HTR-8/SVneo (cell line): ENCODE measurements at places on chromosomes 2 and 18.

GRCh38 chr2:191171708-191172355 is 21.0 kb upstream of the STAT4 start:
- DNase-seq, result peak; percentile 57

- no peak for DNase-seq
These were observed 193.6 kb upstream of the FANCL start for GRCh38 chr2:58434692-58435091.

- DNase-seq, result no peak
These were observed 261.4 kb downstream of the TWIST2 start for GRCh38 chr2:239109041-239109927.

GRCh38 chr2:119289093-119289492 is 65.5 kb downstream of the STEAP3 start:
- DNase-seq, result no peak

GRCh38 chr2:232013701-232014353 is 52.3 kb downstream of the DIS3L2 start:
- peak; percentile 77 for DNase-seq

GRCh38 chr18:61420218-61420885 is 87.1 kb downstream of the CDH20 start:
- no peak for DNase-seq

GRCh38 chr2:174145827-174146226 is 102.5 kb downstream of the OLA1 start:
- DNase-seq, result no peak

DNA sequence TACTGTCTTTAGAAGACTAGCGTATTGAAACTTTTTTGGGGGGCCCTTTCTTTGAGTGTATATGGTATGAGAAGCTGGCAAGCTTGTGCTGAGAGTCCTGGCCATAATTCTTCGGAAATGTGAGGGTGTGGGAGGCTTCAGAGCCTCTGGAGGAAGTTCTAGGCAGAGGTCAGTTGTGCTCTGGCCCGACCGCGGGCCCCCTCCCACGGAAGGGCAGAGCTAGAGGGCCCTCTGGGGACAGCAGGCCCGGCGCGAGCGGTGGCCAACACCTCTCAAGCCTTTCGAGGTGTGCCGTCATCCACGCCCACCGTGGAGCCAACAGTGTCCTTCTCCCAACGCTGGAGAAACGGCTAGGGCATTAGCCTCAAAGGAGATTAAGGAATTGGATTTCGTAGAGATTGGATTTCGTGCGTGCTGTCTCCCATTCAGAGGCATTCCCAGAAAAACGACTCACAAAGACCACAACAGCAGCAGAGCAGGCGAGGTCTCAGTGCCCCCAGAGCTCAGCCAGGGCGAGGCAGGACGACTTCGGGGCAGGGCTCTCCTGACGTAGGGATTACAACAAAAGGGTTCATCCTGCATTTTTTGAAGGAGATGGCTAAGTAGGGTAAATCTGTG is 2.2 kb upstream of the MTCL1 start:
- DNase-seq, result no peak

DNA sequence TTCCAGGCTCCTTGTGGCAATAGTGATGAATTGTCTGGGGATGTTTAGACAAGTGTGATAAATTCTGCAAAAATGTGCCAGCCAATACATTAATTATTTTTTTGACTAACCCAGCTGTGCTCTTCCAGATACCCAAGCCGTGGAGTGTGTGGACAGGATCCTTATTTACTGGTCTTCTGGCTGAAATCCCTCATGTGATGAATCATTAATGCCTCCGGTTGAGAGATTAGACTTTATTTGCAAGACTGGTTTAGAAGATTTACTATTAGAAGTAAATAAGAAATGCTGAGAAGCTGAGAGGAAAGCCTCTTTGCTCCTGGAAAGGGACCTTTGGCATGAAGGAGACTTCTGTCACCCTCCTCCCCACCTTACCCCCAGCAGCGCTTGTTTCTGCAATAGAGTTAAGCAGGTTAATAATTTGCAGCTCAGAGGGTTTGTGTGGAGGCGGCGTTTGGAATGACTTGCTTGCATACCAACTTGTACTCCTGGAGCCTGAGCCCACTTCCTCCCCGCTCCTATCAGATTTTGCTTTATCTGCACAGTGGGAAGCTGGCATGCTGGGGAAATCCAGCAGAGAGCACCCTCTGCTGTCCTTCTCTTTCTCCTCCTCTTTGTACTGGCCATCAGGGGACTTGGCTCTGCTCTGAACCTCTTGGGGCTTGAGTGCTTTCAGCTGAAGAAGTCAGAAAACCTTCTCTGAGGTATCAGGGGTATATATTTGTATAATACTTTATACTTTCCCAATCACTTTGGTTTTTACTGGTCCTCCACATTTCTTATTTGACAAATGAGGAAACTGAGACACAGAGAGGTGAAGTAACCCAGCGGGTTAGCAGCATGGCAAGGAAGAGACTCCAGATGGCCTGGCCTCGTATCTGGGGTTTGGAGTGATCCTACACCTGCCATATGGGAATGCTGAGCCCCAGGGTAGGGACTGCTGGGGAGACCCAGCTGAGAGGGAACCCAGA is 16.3 kb downstream of the SLC3A1 start:
- peak; percentile 74 for DNase-seq

DNA sequence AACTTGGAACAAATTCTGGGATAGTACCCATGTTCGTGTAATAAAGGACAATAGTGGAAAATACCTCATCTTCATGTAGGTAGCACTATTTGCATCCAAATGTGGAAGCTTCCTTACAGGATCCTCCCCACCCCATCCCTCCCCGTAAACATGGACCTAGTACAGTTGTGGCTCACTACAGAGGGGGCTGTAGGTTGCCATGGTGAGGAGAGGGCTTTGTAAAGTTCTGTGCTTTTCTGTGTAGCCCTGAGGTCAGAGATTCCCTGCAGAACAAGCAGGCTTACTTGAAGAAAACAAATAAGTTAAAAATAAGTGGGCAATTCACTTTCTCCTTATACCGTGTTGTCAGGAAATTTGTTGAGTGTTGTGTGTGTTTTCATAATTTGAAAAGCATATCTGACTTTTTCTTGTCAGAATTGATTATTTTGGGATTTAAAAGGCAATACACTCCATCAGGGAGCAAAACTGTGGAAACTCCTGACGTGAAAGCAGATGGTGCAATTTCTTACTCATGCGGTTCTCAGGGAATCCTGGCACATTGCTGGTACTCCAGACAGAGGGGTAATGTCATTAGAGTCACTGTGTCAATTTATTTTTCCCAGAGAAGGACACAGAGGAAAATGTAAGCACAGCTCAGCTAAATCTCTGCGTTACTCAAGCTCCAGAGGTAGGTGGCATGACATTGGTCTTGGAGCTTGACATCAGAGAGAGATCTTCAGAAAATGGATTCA is 174.2 kb upstream of the LHCGR start:
- no peak for DNase-seq

- no peak for DNase-seq
These were observed 20.8 kb downstream of the SEH1L start for GRCh38 chr18:12968619-12969018.

DNA sequence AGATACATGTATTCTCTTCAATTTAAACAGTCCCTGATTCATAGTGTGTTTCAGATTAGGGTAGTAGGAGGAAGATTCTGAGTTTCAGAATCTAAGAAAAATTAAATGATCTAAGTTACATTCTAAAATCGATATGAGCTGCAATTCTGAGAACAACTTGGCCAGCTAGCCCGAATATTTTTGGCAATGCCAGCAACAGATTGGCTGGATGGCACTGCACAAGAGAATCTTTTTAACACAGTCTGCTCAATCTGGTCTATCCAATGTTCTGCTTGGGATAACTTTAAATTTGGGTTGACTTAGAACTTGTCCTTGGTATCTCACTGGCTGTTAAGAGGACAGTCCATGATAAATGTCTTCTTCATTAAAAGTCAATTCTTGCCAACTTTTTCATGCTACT is 853.9 kb downstream of the NRXN1 start:
- no peak for DNase-seq

DNA sequence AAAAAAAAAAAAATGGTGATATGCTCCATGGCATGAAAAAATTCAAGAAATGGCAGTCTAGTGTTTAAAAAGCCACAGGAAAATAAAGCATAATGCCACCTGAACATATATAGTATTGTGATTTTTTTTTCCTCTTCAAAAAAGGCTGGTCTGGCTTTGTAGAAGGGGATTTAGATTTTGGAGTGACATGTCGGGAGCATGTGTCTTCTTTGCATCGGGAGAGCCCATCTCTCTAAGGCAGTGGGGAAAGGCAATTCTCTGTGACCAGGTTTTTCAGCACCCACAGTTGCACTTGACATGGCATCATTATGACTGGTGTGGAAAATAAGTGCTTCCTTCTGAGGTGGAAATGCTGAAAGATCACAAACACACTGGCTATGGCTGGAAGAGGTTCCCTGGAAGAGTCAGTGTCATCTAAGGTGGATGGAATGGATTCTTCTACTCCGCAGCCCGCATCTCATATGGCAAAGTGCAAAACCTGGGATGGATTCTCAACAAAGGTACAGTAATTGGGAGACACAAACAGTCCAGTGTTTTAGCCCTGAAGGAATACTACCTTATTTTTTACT is 172.5 kb downstream of the AGAP1 start:
- DNase-seq, result peak; percentile 81

GRCh38 chr18:7871560-7872456 is 304.7 kb downstream of the PTPRM start:
- DNase-seq, result no peak

GRCh38 chr2:25489631-25490030 is 147.9 kb upstream of the DNMT3A start:
- no peak for DNase-seq

GRCh38 chr2:157572725-157573124 is 55.9 kb downstream of the ACVR1C start:
- DNase-seq, result peak; percentile 6

GRCh38 chr2:128341621-128342020 is 23.0 kb upstream of the HS6ST1 start:
- DNase-seq, result no peak

GRCh38 chr2:15814946-15815345 is 125.4 kb upstream of the MYCN start:
- DNase-seq, result no peak

- no peak for DNase-seq
These were observed 79.0 kb downstream of the ZCCHC2 start for GRCh38 chr18:62601871-62602270.

- no peak for DNase-seq
These were observed 1517.5 kb upstream of the ZEB2 start for GRCh38 chr2:146037334-146037870.

DNA sequence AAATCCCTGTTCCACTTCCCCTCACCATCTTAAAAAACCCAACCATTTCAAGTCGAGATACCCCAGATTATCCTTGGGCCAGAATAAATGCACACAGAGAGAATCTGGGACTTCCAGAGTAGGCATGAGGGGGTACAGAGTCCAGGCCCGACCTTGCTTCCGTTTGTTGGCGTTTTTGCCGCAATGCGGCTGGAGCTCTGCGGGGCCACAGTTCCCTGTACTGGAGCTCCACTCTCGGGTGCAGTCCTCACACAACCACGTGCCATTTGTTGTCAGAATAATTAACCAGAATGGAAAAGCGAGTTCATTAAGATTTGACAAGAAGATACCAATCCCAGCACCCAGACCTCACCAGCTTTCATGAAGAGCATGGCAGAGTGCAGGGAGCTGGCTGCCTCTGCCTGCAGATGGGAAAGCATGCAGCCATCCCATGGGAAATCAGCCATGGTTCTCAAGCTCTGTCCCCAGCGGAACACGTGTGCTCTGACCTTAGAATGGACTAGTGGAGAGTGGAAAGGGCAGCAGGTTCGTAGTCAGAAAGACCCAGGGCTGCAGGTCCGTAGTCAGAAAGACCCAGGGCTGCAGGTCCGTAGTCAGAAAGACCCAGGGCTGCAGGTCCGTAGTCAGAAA is 472.8 kb downstream of the EIPR1 start:
- no peak for DNase-seq

GRCh38 chr2:134449751-134450513 is 196.1 kb downstream of the MGAT5 start:
- DNase-seq, result no peak

- DNase-seq, result no peak
These were observed 22.9 kb downstream of the COLEC12 start for GRCh38 chr18:477565-477964.

DNA sequence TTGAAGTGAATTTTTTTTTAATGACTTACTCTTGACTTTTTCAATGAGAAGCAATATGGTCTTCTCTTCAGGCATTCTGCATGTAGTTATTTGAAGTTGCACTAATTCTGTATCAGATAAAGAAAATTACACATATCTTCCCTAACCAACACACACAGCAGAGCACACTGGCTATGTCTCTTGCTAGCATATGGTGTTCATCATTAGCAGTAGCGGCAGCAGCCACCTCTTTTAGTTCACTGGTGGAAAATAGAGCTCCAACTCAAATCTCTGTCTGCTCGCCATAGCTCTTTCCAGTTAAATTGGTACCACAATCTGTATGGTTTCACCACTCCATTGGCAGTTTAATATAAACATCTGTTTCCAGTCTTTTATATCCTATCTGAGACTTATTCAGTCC is 278.1 kb upstream of the ZEB2 start:
- DNase-seq, result no peak

DNA sequence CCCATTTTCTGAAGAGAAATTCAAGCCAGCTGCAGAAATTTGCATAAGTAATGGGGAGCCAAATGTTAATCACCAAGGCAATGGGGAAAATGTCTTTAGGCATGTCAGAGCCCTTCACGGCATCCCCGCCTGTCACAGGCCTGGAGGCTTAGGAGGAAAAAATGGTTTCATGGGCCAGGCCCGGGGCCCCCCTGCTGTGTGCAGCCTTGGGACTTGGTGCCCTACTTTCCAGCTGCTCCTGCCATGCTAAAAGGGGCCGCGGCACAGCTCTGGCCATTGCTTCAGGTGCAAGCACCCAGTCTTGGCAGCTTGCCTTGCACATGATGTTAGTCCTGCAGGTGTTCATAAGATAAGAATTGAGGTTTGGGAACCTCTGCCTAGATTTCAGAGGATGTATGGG is 1235.7 kb downstream of the DPP10 start:
- no peak for DNase-seq

DNA sequence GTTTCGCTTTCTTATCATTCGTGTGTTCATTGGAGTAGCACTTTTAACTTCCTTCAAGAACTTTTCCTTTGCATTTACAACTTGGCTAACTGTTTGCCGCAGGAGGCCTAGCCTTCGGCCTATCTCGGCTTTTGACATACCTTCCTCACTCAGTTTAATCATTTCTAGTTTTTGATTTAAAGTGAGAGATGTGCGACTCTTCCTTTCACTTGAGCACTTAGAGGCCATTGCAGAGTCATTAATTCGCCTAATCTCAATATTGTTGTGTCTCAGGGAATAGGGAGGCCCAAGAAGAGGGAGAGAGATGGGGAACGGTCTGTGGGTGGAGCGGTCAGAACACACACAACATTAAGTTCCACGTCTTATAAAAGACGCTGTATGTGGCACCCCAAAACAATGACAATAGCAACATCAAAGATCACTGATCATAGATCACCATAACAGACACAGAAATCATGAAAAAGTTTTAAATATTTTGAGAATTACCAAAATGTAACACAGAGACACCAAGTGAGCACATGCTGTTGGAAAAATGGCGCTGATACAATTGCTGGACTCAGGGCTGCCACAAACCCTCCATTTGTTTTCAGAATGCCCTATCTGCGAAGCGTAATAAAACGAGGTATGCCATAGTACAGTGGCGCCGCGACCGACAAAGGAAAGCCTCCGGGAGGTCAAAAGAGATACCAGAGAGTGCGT is 553 bp downstream of the TIGD1 start:
- DNase-seq, result no peak

GRCh38 chr18:23636071-23636399 is 26.7 kb downstream of the ANKRD29 start:
- no peak for DNase-seq
